Effector CD4-positive, alpha-beta T cell (primary cell): ENCODE measurements at places on chromosomes 2 and 18.

GRCh38 chr18:49850636-49851035 lies 37.3 kb upstream of the ACAA2 start:
- DNase-seq: no peak

DNA sequence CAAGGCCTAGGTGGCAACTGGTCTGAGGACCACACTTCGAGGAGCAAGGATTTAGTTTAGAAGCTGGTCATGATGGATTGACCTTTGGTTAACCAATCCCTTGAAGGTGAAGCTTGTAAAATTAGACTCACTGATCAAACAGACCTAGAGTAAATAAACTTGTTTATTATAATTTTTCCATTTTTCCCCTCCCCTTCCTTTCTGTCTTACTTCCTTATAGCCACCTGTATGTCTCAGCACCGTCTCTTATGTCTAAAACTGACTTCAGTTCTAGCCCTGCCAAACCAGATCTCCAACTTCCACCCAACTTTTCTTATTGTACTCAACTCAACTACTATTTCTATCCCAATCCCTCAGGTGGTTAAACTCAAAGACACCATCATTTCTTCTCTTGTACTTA lies 92.8 kb upstream of the THOC1 start:
- DNase-seq: no peak

DNA sequence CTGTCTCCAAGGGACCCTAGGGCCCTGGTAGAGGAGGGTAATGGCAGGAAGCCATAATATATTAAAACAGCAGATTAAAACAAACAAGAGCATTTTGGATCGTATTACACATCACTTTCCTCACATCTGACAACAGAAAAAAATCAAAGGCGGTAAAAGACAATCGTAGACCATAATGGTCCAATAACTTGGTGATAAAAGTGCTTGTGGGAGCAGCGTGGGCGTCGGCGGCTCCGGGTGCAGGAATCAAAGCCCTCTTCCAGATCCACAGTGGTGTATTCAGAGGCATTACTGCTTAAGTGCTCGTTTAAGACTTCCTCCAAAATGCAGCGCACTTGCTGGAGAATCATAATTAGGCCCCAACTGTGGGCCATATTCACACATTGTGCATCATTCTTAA lies 68.0 kb downstream of the FECH start:
- no peak for DNase-seq

DNA sequence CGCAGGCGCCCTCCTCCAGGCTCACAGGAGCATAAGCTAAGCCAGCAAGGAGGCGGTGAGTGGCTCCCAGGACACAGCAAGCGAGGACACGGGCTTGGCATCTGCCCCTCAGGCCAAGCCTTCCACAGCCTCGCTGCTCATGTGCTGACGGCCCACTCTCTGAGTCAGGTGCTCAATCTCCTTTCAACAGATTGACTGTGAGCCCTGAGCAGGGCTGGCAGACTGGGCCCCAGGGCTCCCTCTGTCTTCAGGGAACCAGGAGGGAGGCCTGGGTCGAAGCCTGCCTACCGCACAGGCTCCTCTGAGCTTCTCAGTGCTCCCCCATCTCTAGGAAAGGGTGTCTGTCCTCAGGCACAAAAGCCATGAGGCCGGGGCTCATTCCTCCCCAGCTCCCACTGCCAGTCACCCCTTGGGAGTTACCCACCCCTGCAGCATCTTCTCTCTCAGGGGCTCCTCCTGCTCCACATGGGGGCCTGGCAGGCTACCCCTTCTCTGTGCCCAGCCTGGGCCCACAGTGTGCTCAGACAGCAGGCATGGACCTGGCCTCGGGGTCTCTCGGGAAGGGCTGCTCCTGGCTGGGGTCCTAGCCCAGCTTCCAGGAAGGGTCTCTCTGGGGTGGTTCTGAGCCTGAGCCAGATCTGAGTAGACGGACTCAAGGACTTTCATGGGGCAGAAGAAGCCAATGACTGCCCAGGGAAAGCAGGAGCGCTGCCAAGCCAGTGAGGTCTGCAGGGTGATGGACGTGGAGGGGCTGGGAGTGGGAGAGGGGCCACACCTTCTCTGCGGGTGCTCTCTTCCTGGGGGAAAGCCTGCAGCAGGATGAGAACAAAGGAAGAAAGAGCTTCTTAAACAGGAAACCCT lies 138.0 kb upstream of the GPC1 start:
- no peak for DNase-seq

- DNase-seq: no peak
These were observed 81.7 kb downstream of the SPRED2 start for GRCh38 chr2:65350651-65351056.

DNA sequence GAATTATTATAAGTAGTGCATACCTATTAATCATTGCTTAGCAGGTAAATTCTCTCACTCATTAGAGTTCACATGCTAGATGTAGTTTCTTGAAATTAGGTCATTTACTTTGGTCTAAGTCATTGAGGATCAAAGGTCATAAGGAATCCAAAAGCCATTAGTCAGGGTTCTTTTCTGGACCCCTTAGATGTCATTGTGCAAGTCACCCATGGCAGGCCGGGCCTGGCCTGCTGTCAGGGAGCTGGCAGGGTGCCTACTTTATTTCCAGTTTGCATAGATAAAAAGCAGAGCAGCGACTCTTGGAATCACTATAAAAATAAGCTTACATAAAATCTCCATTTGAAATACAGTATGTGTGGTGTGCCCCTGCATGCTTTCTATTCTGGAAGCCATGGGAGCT lies 91.3 kb downstream of the MEIS1 start:
- no peak for DNase-seq

DNA sequence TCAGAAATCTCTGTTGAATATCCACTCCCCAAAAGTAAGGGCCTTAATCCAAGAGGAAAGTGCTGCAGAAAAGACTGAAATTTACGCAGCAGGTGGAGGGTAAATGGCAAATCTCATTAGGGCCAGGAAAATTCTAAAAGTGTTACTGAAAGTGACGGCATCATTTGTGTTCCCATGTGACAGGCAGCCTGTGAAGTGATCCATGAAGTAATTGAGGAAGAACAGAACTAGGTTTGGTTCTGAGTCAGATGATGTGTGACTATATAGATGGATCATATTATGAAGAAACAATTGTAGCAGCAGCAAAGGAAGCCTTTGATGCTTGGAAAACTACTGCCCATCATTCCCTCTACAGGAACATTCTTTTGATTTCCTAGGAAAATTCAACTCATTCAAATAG lies 401.2 kb downstream of the TGIF1 start:
- DNase-seq: no peak
